ENCODE measurements at places on chromosomes 11 and 22.

- DNase-seq = no peak
Observed at GRCh38 chr11:108880510-108880909, 215.6 kb downstream of the DDX10 start.

DNA sequence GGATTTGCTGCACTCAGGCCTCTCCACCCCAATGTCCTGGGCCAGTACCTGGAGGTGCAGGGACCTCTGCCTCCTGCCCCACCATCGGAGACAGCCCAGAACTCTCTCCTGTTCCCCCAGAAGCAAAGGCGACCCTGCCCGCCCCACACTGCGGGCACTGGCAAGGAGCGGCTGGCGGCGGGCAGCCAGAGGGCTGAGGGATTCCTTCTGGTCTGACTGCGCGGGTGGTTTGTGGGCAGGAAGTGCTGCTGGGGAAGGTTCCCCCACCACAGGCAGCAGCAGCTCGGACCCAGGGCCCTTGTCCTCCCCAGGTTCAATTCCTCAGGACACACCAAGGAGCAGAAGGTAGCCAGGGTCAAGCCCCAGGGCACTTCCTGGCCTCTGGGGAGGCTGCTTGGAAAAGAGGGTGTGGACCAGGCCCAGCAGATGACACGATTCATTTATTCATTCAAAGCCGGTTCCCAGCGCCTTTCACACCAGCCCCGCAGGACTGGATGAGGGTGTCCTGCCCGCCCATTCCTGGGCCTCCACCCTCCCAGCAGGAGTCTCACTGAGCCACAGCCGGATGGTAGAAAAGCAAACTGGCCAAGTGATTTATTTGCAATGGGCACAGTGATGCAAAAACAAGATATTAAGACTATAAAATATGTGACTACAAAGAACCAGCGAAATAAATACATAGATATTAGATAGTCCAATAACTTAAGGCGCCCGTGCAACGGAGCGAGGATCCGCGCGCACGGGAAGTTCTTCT lies 1.2 kb downstream of the PHLDA2 start:
- peak; percentile 13 for DNase-seq

DNA sequence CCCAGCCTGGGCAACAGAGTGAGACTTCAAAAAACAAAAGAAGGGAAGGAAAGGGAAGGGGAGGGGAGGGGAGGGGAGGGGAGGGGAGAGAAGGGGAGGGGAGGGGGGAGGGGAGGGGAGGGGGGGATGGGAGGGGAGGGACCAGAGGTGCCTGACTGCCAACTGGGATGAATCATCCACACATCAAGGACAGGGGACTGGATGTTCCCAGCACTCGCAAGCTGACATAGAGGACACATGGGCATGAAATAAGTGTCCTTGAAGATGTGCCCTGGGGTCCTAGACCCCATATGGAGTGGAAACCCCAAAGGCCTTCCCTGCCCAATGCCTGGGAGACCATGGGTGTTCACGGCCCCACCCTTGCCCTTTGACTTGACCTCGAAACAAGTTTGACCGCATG lies 19.8 kb downstream of the TST start:
- DNase-seq = no peak

DNA sequence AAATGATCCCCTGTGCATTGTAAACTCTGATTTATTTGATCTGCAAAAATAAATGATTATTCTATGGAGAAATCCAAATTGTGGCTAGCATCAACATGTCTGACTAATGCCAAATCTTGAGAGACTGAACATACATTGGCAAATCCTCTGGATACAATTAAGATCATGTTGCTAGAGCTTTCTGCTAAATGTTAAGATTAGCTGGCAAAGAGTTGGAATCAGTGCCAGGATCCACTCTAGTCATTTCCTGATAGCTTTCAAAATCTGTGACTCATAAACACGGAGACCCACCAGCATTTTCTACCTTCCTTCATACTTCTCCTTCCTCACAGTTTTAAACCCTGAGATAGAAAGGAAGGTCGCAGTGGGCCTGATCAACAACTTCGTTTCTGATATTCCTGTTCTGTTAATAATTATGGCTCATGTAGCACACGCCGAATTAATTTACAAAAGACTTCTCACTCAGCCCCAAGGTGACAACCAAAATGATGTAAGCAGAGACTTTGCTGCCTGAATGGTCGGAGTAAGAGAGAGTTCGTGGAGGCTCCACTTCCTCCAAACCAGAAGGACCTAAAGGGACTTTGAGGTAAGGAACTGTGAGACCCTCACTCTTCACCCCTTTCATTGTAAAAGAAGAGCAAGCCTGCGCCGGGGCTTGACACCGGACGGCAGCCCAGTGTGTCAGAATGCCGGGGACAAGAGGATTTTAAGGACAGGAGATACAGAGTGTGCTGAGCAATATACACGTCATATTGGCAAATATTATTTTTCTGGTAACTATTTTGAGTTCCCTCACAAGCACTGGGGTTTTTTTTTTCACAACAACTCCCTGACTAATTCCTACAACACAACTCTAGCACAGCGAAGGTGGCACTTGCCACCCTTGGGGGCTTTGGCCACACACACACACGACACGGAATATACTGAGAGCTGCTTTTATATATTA lies 42.0 kb downstream of the SERPINH1 start:
- DNase-seq = no peak

DNA sequence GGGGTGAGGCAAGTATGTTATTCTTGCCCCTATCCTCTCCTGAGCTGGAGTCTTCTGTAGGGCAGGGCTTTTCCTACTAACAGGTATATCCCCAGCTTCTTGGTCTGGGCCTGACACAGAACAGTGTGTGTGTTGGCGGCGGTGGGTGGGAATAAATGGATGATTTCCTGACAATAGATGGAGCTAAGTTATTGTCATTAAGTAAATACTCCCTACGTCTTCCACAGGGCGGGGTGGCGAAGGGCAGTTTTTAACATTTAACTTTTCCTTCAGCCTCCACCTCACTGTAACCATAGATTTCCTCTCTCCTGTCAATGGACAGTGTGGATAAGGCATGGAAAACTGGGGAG lies 11.7 kb upstream of the SMPD1 start:
- no peak for DNase-seq

DNA sequence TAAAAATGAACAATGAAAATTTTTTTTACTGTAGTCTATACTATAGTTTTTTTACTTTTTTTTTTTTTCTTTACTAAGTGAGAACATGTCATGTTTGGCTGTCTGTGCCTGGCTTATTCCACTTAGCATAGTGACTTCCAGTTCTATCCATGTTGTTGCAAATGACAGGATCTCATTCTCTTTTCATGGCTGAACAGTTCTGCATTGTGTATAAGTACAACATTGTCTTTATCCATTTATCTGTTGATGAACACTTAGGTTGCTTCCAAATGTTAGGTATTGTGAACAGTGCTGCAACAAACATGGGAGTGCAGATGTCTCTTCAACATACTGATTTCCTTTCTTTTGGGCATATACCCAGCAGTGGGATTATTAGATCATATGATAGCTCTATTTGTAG lies 88.1 kb upstream of the CCDC90B start:
- DNase-seq = no peak

DNA sequence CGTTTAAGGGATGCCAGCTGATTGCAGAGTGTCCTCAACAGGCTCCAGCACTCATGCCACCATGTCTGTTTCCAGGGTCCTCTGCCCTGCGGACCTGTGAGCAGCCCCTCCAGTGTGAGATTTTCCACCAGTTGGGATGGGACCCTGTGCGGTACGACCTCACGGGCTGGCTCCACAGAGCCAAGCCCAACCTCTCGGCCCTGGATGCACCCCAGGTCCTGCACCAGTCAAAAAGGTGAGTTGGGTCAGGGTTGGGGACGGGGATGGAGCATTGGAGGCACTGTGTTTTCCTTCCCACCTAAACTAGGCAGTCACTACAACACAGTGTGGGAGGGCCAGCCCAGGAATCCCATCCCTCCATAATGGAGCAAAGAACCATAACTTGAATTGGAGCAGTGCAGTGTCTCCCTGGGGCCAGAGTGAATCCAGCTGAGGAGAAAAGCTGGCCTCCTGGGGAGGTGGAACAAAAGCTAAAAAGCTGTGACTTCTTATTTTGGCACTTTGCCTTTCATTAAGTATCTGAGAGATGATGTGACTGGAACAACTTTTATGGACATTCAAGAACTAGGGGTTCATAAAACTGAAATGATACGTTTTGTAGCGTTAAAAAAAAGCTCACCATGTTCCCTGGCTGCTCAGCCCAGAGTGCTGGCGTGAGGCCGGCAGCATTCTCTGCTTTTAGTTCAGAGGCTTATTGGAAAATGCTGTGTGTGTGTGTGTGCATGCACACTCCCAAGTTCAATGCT lies 101.8 kb downstream of the MYO18B start:
- DNase-seq = no peak

Data from activated CD4-positive, alpha-beta T cell treated with anti-CD3 and anti-CD28 coated beads, Interleukin-2, amount 50 U/mL, for 48 hours (primary cell).